NCI-H187 (cell line): ENCODE measurements at places on chromosomes 5 and 9.

GRCh38 chr5:68074048-68074632 is 141.4 kb upstream of the PIK3R1 start:
- no peak for DNase-seq

- DNase-seq = no peak
Observed at GRCh38 chr5:119275146-119275545, 80.7 kb upstream of the TNFAIP8 start.

DNA sequence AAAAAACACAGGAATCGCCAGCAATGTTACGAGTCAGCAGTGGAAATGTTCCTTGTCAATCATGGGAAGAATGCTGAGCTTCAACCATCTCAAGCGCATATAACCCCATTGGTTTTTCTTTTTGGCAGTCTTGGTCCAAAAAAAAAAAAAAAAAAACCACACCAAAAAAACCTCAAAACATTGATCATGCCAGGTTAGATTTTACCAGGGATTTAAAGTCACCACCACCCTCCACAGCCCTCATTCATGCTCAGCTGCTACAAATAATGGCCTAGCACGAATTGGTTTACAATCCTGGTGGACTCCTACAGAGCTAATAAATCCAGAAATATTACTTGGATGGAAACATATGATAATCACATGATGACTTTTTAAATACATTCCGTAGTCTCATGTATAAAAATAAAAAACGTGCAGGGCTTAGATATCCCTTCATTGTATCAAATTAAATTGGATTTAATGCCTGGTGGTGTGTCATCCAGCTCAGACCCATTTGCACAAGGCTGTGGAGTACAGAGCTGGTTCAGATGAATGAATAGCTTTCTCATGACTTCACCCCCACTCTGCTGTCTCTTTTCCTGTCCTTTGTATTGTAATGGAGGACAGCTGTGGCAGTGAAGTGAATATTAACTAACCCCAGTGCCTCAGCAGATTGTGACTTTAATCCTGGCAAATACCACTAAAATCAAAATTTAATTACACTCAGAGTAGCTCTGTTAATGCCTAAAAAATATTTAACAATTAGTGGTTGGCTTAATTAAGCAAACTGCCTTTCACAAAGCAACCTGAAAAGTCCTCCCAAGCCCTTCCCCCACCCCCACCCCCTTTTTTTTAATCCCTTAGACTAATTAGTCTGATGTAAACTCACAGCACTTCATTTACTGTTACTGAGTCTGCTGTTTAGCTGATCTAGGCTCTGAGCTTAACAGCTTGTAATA is 626.5 kb upstream of the ZNF608 start:
- no peak for DNase-seq

DNA sequence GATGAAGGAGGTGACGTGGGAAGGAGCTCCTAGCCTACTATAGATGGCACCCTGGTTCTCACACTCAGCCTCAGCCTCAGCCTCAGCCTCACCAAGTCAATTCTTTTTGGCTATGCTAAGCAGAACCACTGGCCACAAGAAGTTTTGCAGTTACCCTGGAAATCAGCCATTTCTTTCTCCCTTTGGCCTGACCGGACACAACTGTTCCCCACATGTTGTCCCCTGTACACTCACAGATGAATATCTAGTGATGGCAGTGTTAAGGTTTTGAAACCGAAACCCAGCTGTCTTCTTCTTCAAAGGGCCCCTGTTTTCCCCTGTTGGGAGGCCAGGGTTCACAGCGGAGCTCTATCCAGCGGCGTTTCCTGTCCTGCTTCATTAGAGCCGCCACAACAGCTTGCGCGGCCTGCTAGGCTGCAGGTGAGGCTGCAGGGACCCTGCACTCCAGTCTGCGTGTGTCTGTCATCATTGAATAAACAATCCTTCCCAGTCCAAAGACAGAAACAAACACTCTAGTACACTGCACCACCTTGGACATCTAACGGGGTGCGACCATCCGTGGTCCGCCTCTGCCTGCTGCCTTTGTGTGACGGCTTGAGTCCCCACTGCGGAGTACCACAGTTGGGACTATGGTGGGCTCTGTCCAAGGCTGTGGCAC is 250.5 kb downstream of the DENND1A start:
- no peak for DNase-seq

DNA sequence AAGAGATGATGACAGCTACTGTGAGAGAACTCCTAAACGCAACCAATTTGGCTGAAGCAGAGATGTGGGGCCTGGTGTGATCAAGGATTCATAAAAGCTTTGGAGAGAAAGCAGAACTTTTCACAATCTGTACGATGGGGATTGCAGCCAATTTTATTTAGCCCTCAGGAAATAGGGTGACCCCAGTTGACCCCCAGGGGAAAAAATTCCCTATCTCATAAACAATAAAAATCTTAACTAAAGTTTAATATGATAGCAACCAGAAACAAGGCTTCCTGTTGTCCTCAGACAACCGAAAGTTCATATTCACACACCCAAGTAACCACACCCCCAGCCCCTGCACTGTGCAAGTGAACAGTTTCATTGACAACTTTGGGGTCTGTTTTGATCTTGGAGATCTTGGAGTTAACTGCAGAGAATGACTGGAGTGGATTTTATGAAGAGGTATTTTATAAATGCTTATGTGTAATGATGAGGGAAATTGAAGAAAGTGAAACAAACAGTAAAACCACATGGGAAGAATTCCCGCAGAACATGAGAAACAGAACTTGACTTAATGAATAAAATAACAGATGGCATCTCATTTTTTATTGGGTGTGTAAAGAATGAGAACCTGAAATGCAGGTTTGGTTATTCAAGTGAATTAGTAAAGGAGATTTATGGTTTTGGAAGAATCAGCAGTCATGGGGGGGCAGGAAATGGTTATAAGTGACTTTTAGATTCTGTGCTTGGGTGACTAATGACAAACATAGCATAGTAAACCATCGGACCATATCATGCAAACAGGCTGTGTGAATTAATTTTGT is 94.5 kb downstream of the PDE4D start:
- DNase-seq = no peak

- DNase-seq = no peak
Observed at GRCh38 chr5:150829744-150830143, 16.6 kb upstream of the IRGM start.

GRCh38 chr9:78236551-78236910 is 656 bp downstream of the CEP78 start:
- DNase-seq = no peak

- DNase-seq = no peak
Observed at GRCh38 chr5:123598028-123598689, 86.2 kb downstream of the CSNK1G3 start.

- DNase-seq = no peak
Observed at GRCh38 chr5:31531543-31531887, 378 bp downstream of the DROSHA start.

- DNase-seq = no peak
Observed at GRCh38 chr5:154373729-154374179, 72.0 kb upstream of the SAP30L start.

DNA sequence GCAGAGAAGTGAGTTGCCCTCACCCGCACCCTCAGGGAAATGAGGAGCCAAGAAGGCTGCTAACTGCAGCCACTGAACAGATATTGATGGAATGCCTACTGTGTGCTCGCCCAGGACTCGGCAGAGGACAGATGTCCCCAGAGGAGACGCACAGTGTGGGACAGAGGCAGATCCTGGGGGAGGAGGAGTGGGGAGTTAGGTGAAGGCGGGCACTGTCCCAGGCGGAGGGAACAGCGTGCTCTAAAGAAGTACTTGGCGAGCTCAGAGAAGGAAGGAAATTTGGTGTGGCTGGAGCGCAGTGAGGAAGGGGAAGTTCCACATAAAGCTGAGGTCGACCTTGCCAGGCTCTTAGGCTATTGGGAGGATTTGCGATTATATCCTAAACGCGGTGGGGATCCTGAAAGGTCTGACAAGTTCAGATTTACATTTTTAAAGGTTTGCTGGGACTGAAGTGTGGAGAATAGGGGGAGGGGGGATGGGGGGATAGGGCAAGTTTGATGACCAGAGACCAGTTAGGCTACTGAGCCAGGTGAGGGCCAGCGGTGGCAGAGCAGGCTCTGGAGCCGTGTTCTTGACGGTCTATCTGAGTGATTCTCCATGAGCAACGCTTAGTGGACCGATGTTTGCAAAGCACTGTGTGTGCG is 23.6 kb upstream of the CERCAM start:
- no peak for DNase-seq

DNA sequence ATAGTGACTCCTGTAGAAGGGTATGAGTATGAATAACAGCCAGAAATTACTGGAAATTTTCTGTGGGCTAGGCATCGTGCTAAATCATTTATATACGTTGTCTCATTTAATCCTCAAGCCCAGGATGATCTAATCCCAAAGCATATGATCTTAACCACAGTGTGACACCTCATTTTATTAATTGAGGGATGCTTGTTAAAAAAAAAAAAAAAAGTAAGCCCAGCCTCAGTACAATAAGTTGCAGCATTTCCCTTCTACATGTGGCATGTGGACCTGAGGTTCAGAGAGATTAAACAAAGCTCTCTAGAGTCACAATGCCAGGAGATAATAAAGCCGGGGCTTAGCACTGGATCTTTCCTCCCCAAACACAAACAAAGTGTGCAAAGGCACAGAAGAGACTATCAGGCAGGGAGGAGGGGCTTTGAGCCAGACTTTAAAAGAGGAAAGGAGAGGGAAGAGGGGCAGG is 49.5 kb downstream of the KLF4 start:
- DNase-seq = no peak

DNA sequence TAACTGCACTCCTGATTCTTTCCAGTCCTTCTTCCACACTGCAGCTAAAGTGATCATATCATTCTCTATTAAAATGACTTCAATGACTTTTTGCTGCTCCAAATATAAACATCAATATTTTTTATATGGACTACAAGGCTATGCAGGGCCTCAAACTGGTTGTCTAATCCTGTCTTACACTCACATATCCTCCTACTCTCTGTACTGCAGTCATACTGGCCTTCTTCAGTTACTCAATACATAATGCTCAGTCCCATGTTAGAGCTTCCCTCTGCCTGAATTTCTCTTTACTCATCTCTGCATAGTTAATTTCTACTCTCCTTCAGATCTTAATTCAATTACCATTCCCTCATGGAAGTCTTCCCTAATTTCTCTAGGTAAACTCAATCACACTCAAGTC is 3.4 kb downstream of the MEIKIN start:
- DNase-seq = no peak

GRCh38 chr5:142015781-142016533 is 3.1 kb upstream of the GNPDA1 start:
- no peak for DNase-seq

GRCh38 chr9:21804331-21804730 is 1.9 kb downstream of the MTAP start:
- DNase-seq = no peak

DNA sequence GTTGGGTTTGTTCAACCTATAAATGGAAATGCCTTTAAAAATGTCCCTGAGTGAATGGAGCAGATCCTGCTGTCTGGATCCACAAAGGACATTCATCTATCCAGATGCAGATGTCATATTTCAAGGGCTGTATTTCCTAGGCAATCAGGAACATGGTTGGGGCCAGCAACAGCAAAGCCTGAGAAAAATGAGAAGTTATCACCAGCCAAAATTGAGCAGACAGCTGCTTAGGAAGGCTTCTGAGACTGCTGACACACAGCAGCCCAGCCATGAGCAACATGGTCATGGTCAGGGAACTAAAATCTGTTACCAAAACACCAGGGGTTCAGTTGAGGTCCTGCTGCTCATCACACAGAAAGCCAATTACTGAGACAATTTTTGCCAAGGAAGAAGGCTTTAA is 9.2 kb upstream of the IL7R start:
- no peak for DNase-seq

DNA sequence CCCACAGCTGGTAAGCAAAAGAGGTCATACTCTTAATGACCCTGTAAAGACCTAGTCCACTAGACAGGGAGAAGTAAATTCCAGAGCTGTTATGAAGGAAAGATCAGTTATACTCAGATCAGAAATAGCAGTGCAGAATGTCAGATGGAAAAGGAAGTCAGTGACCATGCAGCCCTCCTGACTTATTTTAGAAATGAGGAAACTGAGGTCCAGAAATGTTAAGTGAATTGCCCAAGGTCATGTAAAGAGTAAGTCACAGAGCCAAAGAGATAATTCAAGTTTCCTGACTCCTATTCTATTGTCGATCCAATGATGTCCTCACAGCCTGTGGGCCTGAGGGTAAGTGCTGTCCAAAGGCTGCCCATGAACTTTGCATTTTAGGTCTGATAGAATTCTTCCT is 214.9 kb upstream of the IL12B start:
- no peak for DNase-seq

- no peak for DNase-seq
Observed at GRCh38 chr5:173729079-173729765, 112.8 kb upstream of the BOD1 start.

GRCh38 chr5:133814152-133814551 is 154.3 kb downstream of the C5orf15 start:
- DNase-seq = no peak

- DNase-seq = no peak
Observed at GRCh38 chr9:38642951-38643814, 22.8 kb upstream of the ANKRD18A start.

DNA sequence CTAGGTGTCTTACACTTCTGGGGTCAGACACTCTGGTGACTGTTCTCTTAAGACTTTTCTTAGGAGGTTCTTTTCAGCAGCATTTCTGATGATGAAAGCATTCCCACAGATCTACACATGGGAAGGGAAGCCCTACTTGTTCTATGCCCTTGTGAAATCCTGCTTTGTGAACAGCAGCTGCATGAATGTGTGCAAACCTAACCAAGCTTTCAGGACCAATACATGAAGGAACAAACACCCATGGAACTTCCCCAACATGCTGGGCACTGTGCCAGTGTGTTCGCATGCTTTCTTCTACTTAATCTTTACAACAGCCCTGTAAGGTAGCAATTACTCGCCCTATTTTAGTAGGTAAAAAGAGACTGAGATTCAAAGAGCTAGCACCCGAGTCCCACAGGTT is 439.9 kb upstream of the KLF4 start:
- no peak for DNase-seq

DNA sequence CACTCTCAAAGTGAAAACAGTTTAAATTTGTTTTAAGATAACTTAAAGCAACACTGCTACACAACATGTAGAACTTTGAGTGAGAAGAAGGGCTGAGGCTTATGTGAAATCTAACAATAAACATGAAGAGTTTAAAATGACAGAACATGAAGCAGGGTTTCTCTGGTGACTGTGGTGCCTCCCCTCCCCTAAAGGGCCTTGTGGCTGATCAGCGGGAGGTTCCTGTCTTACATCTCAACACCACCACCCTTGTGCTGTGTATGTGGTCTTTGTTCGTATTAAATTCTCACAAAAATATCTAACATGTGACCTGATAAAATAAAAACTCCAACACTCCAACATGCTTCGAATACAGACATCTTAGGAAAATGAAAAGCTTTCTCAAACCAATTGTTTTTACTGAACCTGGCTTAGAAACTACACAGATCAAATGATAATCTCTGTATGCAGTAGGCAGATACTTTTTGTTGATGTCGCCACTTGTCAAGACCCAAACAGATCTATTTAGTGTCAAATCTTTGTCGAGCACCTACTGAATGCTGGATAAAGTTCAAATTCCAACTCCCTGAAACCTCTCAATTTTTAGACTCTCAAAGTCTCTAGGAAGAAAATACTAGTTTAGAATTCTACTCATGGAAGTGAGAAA is 9.9 kb upstream of the IQGAP2 start:
- DNase-seq = no peak

GRCh38 chr5:42989190-42989589 is 50.9 kb downstream of the ANXA2R start:
- no peak for DNase-seq

GRCh38 chr5:57383093-57383861 is 99.3 kb downstream of the ACTBL2 start:
- no peak for DNase-seq
